ENCODE measurements at places on chromosomes 3 and 15. TPM values are rescaled to one million over a fixed set of nuclear protein-coding genes. Genes with fewer than 3 reads are reported as not detected.

The GOLGA6L7 gene
- not detected for total RNA-seq

The CPLX3 gene
- not detected for total RNA-seq

The FSIP1 gene
- total RNA-seq: 1.7 TPM

The ANKDD1A gene
- 4.6 TPM for total RNA-seq

The SIAH2 gene
- 26.9 TPM for total RNA-seq

The MORC1 gene
- not detected for total RNA-seq

The MST1R gene
- total RNA-seq: 5.9 TPM

The MKRN2OS gene
- not detected for total RNA-seq

The XCR1 gene
- not detected for total RNA-seq

The SAXO2 gene
- 0.12 TPM for total RNA-seq

The OCA2 gene
- total RNA-seq: 2.0 TPM

The MUC20 gene
- 7.7 TPM for total RNA-seq

DNA sequence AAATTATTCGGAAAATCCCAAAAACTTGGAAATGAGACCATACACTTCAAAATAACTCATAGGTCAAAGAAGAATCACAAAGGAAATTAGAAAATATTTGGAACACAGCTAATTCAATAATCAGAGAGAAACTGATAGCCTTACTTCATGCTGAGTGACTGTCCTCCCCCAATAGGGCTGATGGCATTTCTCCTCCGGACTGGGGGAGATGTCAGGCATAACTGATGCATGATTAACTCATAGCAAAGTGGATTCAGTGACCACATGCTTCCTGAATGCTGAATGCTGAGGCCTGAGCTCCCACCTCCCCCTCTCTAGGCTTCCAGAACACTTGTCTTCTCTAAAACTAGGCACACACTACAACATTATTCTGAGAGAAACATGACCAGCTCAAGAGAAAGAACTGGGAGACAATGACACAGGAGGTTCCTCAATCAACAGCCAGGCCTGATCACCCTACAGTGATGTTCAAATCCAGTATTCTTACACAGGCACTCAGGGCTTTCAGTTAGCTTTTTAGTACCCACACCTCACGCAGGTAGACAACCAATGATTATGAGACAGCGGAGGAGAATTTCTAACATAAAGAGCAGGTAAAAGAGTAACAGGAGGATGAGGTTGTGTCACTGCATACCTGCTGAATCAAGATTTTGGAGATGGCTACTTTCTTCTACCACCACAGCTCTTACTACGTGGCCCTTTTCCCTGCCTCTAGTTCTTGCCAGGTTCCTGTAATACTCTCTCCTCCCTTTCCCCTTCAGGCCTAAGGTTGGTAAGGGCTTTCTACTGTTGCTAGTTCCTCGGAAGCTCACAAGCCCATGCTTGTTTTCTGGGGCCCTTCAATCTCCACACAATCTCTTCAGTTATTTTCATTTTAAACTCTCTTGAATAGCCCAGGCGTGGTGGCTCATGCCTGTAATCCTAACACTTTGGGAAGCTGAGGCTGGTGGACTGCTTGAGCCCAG is 96.1 kb downstream of the FMN1 start:
- ATAC-seq: no peak

GRCh38 chr15:70327856-70328678 is 230.3 kb upstream of the TLE3 start:
- peak; percentile 34 for ATAC-seq

DNA sequence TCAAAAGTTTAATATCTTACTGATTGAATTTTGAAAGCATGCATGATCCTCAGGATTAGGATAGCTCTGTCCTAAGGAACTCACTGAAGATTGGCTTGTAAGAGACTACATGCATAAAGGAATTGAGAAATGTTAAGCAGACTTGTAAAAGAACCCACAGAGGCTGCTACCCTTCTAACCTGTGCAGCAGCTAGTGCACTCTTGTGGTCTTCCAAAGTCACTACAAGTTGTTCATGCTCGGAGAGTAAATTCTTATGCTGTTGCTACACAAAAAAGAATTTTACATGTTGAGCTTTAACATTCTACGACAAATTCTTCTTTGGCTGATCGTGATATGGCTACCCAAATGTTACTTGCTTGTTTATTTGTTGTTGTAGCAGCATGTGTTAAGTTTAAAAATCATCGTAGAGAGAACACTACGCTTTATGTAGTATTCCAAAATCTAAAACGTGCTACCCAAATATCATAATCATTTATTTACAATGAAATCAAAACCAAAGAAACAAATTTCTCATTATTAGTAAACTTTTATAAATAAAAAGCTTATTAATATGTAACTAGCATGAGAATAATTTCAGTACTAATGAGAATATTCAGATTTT is 55.0 kb downstream of the GOLIM4 start:
- ATAC-seq: no peak

- no peak for ATAC-seq
Observed at GRCh38 chr15:81473177-81473576, 99.2 kb upstream of the TMC3 start.

- no peak for ATAC-seq
Observed at GRCh38 chr15:70049701-70050301, 47.9 kb downstream of the TLE3 start.

- no peak for ATAC-seq
Observed at GRCh38 chr3:141870091-141870687, 6.3 kb upstream of the ATP1B3 start.

- ATAC-seq: no peak
Observed at GRCh38 chr15:42083916-42084315, 10.4 kb downstream of the PLA2G4D start.

DNA sequence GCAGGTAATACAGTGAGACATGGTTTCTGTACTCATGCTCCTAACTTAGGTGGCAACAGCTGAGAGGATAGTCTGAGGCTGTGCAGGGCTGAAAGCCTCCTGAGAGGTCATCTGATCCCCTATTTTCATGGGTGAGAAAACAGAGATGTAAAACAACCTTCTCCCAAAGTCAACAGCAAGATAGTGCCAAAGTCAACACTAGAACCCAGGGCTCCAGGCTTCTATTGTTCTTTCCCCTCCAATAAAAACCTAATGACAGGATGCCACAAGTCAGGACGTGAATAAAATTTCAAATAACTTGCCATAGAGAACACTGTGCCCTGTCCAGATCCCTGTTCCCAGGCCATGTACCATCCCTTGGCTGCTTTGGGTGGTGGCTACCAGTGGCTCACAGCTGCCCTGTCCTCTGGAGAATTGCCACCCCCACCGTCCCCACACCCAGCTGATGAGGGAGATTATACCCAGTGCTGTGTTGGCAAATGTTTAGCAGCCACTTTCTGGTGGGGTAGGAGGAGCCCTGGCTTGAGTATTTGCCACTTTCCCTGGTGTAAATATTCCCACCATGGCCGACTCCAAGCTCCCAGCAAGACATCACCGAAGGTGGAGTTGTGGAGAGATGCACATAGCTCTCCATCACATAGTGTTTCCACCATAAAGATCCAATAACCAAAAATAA is 54.8 kb downstream of the SRGAP3 start:
- ATAC-seq: no peak

GRCh38 chr3:52237657-52238172 is 1.2 kb downstream of the TWF2 start:
- peak; percentile 90 for ATAC-seq

DNA sequence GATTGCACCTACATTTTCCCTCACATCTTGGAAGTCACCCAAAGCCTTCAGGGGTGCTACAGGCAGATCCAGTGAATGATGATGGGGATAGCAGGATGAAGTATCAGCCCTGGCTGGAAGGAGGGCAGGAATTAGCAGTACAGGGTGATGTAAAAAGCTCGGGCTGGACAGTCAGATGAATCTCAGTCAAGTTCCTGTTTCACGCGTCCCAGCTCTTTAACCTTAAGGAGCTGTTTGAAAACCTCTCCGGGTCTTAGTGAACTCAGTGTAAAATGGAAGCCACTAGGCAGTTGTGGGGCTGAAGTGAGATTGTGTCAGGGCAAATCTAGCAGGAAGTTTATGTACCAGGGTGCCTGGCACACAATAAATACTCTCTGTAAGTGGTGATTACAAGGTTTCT is 166.4 kb upstream of the PROK2 start:
- no peak for ATAC-seq

DNA sequence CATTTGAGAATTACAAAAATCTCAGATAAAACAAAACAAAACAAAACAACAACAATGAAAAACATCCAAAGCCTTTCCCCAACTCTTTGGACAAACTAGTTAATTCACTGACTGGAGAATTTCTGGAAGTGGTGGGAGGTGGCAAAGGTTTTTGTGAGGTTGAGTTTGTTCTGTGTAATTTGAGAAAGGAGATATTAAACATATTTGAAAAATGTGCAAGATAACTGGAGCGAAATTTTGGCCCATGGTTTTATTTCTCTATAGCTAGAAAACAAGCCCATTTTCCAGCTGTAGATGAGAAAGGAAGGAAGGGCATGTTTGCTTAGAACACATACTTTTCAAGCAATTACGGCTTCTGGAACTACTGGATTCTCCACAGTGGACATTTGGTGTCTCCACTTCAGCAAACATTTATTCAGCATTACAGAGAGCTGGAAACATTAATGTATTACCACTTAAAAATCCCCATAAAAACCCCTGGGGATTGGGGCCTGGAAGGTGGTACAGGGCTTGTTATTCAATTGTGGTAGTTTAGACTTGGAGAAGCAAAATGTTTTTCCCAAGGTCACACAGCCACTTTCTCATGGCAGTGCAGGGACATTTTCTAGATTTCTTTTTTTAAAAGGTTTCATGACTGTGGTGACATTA is 135.8 kb downstream of the THSD4 start:
- ATAC-seq: no peak

- ATAC-seq: no peak
Observed at GRCh38 chr3:103112273-103112672, 677.5 kb downstream of the ZPLD1 start.

- ATAC-seq: no peak
Observed at GRCh38 chr3:184230081-184230602, 757 bp downstream of the VWA5B2 start.

- ATAC-seq: peak; percentile 76
Observed at GRCh38 chr15:78216276-78217104, 17.9 kb downstream of the ACSBG1 start.

GRCh38 chr3:152317956-152318355 is 49.2 kb downstream of the MBNL1 start:
- peak; percentile 14 for ATAC-seq

GRCh38 chr3:70069557-70069956 is 70.0 kb downstream of the SAMMSON start:
- no peak for ATAC-seq

DNA sequence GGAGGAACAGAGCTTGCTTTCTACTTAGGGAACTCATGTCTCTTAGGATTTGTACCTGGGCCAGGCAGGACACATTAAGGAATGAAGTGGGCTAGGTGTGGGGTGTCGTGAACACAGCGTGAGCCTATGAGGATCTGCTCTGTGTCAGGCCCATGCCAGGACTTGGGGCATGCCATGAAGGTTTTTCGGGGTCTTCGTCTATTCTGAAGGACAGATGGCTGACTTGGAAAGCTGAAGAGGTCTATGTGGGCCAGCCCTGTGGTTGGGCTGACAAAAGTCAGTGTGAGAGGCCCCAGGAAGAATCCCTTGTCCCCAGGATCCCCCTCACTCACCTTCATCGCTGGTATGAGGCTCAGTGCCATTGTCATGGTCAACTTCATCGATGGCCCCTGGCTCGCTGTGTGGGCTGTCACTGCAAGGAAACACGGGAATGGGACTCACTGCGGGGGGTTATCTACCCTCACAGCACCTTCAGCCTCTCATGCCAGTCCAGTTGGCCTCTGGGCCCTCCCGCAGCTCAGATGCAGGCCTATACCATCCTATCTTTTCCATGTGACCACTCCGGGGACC is 46.8 kb upstream of the RAD18 start:
- ATAC-seq: no peak

DNA sequence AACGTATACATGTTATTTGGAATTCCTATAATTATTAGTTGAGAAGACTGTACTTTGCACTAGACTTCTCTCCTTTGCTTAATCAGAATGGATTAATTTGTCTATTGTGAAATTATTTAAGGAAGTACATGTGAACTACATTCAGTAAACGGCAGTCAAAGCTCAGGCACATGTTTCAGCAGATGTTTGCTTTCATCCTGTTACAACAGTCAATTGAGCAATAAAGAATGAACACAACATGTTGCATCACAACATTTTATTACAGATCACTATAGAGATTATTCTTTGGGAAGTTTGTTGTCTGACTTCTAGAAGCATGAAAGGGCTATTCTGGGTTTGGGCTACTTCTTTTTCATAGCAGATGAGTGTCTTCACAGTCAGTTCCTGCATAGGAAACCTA is 39.2 kb downstream of the RAB27A start:
- peak; percentile 91 for ATAC-seq

DNA sequence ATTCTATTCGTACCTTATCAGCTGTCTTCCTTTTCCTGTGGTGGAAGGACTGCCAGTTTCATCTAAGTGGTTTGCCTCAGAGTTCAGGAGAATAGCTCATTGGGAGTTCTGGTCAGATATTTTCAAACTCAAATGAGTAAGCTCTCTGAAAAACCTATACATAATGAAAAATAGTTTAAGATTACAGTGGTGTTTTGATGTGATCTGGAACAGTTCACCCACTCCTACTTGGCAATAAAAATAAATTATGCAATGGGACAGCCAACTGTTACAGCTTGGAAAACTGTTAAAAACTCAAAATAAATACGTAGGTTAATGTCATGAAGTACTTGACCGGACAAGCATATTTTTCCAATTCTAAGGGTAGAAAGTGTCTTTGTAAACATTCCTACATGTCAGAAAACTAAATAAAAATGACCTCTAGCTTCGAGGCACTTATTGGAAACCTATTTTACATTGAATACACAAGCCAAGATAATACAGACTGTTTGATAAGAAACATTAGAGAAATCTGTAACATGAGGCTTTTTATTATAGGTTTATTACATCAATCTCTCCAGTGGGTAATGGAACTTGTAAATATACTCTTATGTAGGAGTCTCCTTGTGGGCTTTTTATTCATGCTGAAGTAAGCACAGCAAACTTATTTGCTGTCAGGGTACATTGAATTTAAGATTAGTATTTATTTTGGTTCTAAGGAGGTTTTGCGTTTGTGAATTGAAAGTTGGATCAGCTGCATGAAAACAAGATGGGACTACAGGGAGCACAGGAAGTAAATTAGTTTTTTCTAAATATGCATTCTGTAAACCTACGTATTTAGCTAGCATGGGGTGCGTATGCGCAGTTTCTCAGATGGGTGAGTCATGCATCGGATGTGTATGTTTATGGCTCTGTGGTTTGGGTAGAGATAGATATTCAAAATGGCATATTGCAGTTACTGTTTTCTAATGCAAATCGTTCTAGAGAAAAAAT is 453.1 kb downstream of the IL5RA start:
- ATAC-seq: no peak

Measured in gastroesophageal sphincter (tissue), 4 donors.